ENCODE measurements at places on chromosomes 16 and 17.

GRCh38 chr17:7496470-7497183 lies 12.5 kb downstream of the POLR2A start:
- DNase-seq = no peak

DNA sequence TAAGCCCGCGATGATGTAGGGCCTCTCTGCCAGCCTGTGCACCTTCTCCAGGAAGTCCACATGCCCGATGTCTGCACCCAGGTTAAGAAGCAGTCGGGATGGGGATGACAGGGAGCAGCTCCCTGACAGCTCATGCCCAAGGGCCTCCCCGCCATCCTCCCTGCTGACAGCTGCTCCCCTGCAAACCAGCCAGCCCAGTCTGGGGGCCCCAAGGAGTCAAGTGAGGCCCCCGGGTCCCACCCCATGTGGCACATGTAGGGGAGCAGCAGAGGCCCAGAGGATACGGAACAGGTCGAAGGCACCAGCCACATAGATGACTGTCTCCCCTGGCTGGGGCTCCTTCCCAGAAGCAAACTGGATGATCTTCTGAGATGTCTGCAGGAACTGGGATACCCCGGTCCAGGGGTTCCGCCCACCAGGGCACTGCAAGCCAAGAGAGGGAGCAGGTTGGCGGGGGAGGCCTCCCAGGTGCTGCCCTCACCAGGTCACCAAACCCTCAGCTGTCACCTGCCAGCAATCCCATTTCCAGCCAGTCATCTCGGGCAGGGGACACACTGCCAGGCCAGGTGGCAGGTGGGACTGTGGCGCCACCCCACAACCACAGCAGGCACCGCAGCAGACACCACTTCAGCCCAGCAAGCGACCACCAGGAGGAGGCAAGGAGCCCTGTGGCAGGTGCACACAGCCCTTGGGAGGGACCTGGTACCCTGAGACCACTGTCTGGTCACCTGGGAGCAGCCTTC lies 4.6 kb downstream of the PCYT2 start:
- DNase-seq = no peak

DNA sequence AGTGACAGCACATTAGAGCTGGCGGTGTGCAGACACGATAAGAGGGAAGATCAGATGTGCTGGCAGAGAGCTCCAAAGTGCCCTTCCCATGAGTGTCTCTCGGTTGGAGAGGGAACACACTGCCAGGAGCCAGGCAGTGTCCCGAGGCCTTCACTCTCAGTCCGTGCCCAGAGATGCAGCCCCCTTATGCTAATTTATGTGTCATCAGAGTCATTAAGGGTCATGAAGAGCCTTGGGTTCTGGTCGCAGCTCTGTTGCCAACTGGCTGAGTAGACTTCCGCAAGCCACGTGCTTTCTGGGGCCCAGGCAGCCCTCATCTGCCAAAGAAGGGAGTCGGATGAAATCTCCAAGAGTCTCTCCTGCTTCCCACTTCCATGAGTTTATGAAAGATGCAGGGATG lies 232.5 kb downstream of the MSI2 start:
- DNase-seq = no peak

DNA sequence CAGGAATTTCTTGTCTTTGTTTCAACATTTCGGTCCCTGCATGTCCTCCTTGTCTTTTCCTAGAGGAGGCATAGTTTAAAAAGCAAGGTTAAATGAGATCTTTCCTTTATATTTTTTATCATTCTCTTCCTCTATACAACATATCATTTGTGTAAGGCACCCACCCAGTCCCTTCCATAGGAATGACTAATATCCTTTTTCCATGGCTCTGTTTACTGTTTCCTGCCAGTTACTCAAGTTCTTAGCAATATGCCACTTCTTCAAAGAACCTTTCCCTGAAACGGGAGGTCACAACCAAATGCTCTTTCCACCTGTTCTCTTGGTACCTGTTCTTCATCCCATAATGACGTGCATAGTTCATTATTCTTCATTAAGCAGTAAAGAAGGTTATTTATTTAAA lies 1237.1 kb upstream of the GOT2 start:
- DNase-seq = no peak

- DNase-seq = no peak
Measured at GRCh38 chr17:80055597-80055996, 19.2 kb downstream of the CCDC40 start.

GRCh38 chr17:56125830-56126819 lies 27.1 kb upstream of the ANKFN1 start:
- DNase-seq = no peak

DNA sequence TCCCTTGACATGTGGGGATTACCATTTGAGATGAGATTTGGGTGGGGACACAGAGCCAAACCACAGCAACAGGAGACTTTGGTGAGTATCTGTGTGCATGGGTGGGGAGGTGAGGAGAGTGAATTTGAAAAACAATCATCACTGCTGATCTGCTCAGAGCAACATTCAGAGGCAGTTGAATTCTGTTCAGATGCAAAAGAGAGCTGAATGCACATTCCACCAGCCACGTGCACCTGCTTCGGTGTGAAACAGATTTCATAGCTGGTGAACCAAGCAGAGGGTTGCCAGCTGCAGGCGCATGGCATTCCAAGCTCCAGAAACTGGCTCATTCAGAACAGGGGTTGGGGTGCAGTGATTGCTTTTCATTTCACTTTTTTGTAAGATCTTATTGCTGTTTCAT lies 233.1 kb upstream of the FOXF1 start:
- DNase-seq = no peak

DNA sequence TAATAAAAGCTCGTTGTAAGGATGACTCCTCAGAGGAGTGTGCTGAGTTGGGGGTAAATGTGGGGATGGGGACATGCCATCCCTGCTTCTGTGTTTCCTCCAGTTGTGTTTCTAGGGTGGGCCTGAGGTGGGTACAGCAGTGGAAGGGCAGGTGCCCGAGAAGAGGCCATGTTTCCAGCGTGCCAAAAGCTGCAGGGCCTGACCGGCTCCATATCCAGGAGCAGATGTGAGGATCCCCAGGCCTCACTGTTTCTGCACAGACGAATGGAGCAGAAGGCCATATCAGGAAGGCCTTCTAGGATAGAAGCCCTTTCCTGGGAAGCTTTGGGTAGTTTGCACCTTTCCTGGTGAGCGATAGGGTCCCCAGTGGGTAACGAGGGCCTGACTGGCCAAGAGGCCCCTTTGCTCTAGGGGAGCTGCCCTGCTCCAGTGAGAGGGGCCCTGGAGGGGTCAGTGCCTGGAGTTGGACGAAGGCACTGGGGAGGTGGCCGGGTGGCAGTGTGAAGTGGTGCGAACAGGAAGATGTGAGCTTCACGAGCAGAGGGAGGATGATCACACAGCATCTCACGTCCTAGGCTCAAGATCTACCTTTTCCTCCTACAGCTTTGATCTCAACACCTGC lies 62.9 kb downstream of the SHISA6 start:
- no peak for DNase-seq

DNA sequence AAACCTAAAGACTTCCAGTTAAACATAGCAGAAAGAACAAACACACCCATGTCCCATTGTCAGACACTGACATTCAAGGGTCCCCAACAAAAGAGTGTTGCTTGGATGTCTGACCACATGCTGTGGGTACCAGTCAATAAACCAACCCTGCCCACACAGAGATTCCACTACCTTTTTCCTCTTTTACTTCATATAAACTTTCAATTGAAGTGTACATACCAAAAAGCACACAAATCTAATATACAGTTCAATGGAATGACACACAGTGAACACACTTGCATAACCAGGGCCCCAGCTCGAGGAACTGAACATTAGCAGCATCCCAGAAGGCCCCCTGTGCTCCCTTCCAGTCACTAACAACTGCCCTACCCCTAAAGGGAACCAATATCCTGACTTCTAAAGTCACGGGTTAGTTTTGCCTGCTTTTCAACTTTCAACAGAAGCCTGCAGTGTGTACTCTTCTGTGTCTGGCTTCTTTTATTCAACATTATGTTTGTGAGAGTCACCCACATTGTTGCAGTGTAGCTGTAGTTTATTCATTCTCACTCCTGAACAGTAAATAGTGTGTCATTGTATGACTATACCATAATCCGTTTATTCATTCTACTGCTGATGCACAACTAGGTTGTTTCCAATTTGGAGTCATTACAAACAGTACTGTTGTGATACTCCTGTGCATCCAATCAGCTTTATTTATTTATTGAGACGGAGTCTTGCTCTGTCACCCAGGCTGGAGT lies 18.0 kb downstream of the CFDP1 start:
- no peak for DNase-seq

GRCh38 chr17:52201767-52202519 lies 43.4 kb upstream of the CA10 start:
- no peak for DNase-seq

- DNase-seq = no peak
Measured at GRCh38 chr17:70033165-70033564, 41.9 kb upstream of the KCNJ16 start.

DNA sequence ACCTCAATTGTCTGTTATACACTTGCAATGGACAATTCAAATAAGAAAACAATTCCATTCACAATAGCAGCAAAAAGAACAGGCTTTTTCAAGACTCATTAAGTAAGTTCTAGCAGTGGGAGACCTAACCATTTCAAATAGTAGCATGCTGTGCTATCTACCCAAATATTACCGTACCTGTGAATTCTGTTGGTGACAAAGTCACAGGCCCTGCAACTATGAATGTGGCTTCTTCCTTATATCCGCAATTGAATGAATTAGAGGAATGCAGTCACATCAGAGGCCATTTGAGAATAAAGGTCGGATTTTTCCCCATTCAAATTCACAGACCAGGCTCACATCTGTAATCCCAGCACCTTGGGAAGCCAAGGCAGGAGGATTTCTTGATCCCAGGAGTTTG lies 800 bp upstream of the NME4 start:
- DNase-seq = no peak

DNA sequence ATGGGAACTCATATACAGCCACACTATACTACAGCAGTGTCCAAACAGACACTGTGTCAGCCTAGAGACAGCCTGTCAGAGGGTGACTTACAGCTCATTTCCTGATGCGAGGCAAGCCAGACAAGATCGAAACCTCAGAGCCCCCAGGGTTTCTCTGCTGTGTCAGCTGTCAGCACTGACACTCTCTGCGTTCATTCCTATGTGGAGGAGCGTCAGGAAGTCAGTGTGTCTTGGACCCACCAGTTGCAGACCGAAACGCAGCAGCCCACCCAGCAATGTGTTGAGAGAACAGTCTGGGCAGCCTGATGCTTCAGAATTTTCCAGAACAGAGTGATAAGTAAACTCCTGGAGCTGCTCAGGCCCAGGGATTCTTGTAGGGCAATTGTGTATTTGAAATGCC lies 20.6 kb upstream of the MAPT start:
- DNase-seq = no peak

GRCh38 chr16:67442581-67443255 lies 11.8 kb downstream of the HSD11B2 start:
- DNase-seq = no peak

DNA sequence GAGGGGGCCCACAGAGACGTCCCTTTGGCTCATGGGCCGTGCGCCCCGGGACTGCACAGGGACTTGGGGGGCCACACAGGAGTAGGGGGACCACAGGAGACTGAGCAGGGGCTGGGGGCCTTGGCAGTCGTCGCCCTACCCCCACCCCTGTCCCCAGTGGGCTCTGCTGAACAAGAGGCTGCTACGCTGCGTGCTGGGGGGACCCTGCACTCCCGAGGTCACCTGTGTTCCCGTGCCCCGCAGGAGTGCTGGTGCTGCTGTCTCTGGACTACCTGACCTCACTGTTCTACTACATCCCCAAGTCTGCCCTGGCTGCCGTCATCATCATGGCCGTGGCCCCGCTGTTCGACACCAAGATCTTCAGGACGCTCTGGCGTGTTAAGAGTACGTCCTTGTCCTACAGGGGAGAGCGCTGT lies 14.4 kb upstream of the RNF213 start:
- DNase-seq = no peak

DNA sequence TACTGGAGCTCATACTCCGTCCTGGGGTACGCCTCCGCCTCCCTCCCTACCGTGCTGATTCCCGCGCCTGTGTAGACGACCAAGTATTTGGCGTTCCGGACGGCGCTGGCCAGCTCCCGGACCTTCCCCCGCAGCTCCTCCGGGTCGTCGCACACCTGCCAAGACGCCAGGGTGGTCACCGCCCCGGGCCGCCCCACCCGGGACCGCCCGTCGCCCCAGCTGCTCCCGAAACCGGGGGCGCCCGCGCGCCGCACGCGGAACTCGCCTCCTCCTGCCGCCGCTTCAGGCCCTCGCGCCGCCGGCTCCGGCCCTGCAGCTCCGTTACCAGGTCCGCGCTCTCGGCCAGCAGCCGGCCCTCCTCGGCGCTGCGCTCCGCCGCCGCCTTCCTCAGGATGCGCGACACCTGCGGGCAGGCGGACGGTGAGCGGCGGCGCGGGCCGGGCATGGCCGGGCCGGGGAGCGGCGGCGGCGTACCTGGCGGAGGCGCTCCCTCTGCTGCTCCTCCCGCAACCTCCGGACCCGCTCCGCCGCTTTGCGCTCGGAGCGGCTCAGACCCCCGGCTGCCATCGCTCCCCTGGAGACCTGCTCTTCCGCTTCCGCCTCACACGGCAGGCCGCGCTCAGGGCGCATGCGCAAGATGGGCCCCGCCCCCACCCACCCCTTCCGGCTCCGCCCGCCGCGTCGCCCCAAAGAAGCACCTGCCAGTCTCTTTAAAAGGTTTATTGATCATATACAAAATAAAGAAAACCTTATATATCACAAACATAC lies at the start of gene SIRT7:
Gene SIRT7 (minus strand): TSS at position 612 of the 768 bp plus-strand sequence. CDS start 45 bp downstream, at position 567.
- peak; percentile 59 for DNase-seq

DNA sequence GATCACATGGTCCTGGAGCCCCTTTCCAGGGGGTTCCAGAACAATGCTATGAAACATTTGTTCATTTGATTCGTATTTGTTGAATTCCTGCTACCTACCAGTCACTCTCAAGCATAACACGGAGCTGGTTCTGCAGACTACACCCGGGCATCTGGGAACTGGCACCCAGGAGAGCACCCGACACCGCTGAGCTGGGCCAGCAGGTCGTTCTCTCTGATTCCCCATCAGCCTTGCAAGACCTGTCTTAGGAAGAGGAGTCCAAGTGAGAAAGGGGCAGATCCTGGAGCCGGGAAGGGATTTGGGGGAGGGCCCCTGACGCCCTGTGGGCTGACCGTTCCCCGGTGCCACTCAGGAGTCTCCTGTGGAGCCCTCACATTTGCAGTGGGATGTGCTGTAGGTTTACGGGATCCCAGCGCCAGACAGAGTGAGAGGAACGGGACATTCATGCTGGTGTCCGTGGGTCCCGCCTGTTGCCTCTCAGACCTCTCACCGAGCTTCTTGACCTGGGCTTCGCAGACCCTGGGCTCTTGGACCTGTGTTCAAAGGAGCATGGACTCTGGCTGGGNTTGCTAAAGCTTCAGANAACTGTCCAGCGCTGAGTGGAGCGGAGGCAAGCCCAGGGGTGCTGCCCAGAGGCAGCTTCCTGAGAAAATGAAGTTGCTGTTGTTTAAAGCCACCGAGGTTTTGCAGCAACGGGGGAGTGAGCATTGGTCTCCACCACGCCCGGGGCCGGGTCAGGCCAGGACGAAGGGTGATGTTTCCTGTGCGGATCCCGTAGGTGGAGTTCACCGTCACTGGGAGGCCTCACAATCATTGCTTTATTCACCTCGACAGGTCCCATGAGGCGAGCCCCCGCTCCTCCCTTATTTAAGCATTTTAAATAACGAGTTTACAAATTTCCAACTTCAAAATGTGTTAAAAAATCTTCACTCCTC lies 49.2 kb downstream of the METRNL start:
- DNase-seq = no peak

GRCh38 chr16:10039220-10040096 lies 142.8 kb downstream of the GRIN2A start:
- no peak for DNase-seq

- no peak for DNase-seq
Measured at GRCh38 chr16:56923481-56924091, 8.4 kb upstream of the HERPUD1 start.

GRCh38 chr17:61464130-61464842 lies 12.1 kb downstream of the TBX4 start:
- DNase-seq = no peak

GRCh38 chr17:65023791-65024190 lies 32.7 kb downstream of the GNA13 start:
- no peak for DNase-seq
